Upper lobe of right lung (tissue), 1 donor: ENCODE measurements at places on chromosomes 6 and 20.

DNA sequence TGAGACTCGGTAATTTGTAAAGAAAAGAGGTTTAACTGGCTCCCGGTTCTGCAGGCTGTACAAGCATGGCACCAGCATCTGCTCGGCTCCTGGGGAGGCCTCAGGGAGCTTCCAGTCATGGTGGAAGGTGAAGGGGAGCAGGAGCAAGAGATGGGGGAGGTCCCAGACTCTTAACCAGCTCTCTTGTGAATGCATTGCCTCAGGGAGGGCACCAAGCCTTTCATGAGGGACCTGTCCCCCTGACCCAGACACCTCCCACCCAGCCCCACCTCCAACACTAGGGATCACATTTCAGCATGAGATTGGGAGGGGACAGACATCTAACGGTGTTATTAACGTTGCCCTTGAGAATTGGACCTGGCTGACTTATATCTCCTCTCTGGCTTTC is 68.6 kb downstream of the PTPN1 start:
- DNase-seq: no peak

- no peak for DNase-seq
These were observed 3.3 kb downstream of the TAB2 start for GRCh38 chr6:149320796-149321195.

DNA sequence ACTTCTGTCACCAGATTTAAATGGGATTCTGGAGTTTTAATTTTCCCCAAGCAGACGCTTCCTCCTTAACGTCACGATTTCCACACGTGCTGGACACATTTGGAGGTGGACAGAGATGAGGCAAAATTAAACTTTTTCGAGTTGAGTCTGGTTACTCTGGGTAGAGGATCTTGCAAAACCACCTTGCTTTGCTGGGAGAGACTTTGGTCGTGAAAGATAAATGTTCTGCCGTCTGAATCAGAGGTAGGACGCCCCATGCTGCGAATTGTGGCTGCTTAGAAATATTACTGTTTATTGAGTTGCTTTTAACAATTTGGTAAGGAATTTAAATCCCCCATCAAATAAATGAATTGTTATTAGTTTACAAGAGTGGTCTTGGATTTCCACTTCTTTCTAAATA is 46.8 kb downstream of the CTCFL start:
- no peak for DNase-seq

GRCh38 chr6:79079561-79080041 is 1.5 kb upstream of the PHIP start:
- no peak for DNase-seq

GRCh38 chr20:4435671-4436455 is 285.8 kb upstream of the PRND start:
- no peak for DNase-seq

- DNase-seq: no peak
These were observed 54.0 kb upstream of the SNX9 start for GRCh38 chr6:157768863-157769551.

DNA sequence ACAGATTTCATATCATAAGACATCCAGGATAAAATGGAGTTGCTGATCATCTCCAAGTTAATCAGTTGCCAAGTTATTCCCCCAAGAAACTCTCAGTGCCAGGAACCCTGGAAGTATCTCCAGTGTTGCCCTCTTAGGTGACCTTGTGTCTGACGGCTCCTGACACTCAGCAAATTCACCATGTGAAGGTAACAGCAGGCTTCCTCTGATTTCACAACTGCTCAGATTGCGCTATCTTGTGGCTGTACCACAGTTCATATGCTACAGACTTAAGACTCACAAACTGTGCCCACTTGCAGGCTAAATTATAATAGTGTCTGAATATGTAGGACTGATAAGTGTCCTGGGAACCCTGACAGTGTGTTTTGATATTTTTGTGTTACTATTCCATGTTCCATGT is 186.6 kb upstream of the OPRM1 start:
- no peak for DNase-seq

DNA sequence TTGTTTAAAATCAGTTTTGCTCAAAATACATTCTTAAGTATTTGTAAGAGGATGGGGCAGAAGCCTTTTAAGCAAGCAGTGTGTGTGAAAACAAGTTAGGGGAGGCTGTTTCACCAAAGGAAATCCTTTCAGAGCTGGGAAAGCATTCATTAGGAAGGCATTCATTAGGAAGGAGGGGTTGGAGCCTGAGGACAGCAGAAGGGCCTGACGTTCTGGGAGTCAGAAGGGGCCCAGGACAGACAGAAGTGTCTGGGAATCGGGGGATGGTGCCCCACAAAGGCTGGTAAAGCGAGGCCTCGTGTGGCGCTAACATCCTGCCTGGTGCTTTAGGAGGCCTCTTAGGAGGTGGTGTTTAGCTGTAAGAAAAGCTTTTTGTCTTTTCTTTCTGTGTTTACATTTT is 80.6 kb upstream of the NXT1 start:
- DNase-seq: no peak
